Dermis blood vessel endothelial cell (primary cell): ENCODE measurements at places on chromosomes 13 and 19. TPM values are rescaled to one million over a fixed set of nuclear protein-coding genes. Genes with fewer than 3 reads are reported as not detected.

SPTBN4 gene
- total RNA-seq: 0.05 and 0.17 TPM in 2 replicates

CGB3 gene
- not detected in 2 replicates for total RNA-seq

PCDH17 gene
- 1.6 and 2.2 TPM in 2 replicates for total RNA-seq

ZNF146 gene
- 123 and 131 TPM in 2 replicates for total RNA-seq

ADGRE3 gene
- not detected in 2 replicates for total RNA-seq

PSG11 gene
- total RNA-seq: not detected in 2 replicates

PDX1 gene
- not detected in 2 replicates for total RNA-seq

DNA sequence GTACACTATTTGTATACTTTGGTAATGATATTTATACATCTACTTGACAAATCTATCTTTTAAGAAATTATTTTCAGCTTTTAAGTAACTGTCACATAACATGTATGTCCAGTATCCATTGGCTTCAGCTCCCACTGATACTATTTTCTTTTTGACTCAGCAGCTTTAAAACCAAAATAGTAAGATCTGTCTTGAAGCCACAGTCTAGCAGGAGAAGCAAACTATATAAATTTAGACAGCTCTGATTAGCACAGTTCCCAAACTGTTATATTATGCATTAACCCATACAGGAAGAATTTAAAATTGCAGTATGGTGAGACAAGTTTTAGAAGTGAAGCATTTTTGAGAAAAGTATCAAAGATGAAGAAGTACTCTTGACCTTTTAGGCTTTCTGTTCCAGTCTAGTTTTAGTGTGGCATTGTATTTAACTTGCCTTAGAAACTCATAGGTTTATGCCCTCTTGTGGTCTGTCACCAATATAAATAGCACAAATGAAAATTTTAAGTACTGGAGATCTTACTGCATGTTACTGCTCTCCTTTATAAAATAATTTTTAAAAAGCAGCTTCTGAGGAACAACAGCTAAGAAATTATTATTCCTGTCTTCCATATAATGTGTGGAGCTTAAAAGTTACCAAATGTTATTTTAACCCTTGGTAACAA lies 24.7 kb downstream of the URI1 start:
- DNase-seq: peak; percentile 31

DNA sequence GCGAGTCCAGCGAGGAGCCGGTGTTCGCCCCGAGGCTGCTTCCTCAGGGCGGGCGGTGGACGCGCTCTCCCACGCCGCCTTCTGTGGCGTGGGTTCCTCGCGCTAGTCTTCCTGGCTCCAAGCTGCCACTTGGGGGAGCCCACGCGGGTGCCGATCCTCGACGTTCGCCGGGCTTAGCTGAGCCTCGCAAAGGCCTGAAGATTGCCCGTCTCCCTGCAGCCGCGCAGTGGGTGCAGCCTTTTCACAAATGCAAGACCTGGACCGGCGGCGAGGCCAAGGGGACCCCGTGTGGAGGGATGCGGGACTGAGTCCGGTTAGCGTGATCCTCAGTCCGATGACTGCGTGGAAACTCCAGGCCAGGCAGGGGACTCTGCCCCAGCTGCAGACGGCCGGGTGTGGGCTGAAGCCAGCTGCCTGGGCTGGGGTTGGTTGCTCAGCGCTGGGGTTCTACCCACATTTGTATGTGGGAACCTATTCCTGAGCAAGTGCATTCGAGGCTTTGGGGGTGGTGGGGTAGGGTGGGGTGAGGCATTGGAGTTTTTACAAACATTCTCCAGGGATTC lies 16.6 kb upstream of the LRP3 start:
- no peak for DNase-seq

GRCh38 chr19:51002542-51003311 lies 1.3 kb upstream of the KLK8 start:
- DNase-seq: peak; percentile 16

DNA sequence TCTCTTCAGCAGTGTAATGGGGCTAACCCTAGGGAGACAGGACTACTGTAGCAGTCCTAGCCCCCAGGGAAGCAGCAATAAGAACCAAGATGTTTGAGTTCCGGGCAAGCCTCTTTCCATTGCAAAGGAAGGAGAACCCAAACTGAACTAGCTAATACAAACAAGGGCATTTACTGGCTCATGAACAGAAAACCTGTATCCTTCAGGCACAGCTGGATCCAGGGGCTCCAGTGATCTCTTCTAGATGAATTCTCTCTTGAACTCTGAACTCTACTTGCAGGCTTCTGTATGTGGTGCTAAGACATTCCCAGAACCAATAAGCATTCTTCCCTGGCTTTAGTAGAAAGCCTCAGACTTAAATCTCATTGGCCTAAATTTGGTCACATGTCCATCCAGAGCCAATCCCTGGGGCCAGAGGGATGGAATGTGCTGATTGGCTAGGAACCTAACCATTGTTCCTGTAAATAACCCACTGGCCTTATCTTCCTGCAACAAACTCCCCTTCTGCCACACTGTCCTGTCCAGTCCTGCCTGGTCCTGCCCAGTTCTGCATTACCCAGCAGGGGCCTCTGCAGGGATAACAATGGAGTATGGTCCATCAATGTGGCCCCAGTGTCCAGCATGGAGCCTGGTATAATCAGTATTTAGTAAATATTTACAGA lies 3.9 kb upstream of the PODNL1 start:
- DNase-seq: peak; percentile 35
